ENCODE measurements at places on chromosomes 4 and X. TPM values are rescaled to one million over a fixed set of nuclear protein-coding genes. Genes with fewer than 3 reads are reported as not detected.

MFSD8 gene
- polyA plus RNA-seq: 9.6 TPM

CT47B1 gene
- not detected for polyA plus RNA-seq

FOXR2 gene
- polyA plus RNA-seq: not detected

CXorf65 gene
- polyA plus RNA-seq: not detected

TCEAL5 gene
- not detected for polyA plus RNA-seq

NAA11 gene
- polyA plus RNA-seq: not detected

SASH3 gene
- polyA plus RNA-seq: not detected

TEX11 gene
- not detected for polyA plus RNA-seq

NCBP2L gene
- polyA plus RNA-seq: not detected

RBBP7 gene
- 222 TPM for polyA plus RNA-seq

TMPRSS11B gene
- polyA plus RNA-seq: not detected

LAS1L gene
- polyA plus RNA-seq: 70.9 TPM

REPS2 gene
- 0.26 TPM for polyA plus RNA-seq

SFRP2 gene
- not detected for polyA plus RNA-seq

MAGEE2 gene
- not detected for polyA plus RNA-seq

CFAP47 gene
- polyA plus RNA-seq: 0.03 TPM

SLC49A3 gene
- polyA plus RNA-seq: 0.12 TPM

SPANXN4 gene
- not detected for polyA plus RNA-seq

IL2RG gene
- polyA plus RNA-seq: 0.12 TPM

DGAT2L6 gene
- not detected for polyA plus RNA-seq

TRIM60 gene
- not detected for polyA plus RNA-seq

GAGE13 gene
- not detected for polyA plus RNA-seq

PNCK gene
- polyA plus RNA-seq: 0.25 TPM

PCSK1N gene
- polyA plus RNA-seq: 22.9 TPM

CCDC110 gene
- polyA plus RNA-seq: not detected

CLCN5 gene
- polyA plus RNA-seq: 2.2 TPM

TMEM31 gene
- not detected for polyA plus RNA-seq

INPP4B gene
- 6.3 TPM for polyA plus RNA-seq

HERC5 gene
- 4.3 TPM for polyA plus RNA-seq

KDR gene
- not detected for polyA plus RNA-seq

MAGEA4 gene
- not detected for polyA plus RNA-seq

FMR1NB gene
- polyA plus RNA-seq: not detected

MCTS1 gene
- 92.5 TPM for polyA plus RNA-seq

VSIG4 gene
- not detected for polyA plus RNA-seq

DDX53 gene
- polyA plus RNA-seq: not detected

RAB39B gene
- 0.59 TPM for polyA plus RNA-seq

CORIN gene
- polyA plus RNA-seq: not detected

GLRA2 gene
- polyA plus RNA-seq: not detected

RNF175 gene
- polyA plus RNA-seq: not detected

BEX5 gene
- polyA plus RNA-seq: not detected

CMC4 gene
- 15.1 TPM for polyA plus RNA-seq

DCHS2 gene
- polyA plus RNA-seq: not detected

ADH6 gene
- polyA plus RNA-seq: 0.16 TPM

YTHDC1 gene
- 49.3 TPM for polyA plus RNA-seq

HTATSF1 gene
- polyA plus RNA-seq: 82.3 TPM

MAGEA9B gene
- not detected for polyA plus RNA-seq

RAB40A gene
- polyA plus RNA-seq: 0.08 TPM

SPANXB1 gene
- polyA plus RNA-seq: 3.6 TPM

MAOA gene
- polyA plus RNA-seq: 0.34 TPM

STPG2 gene
- not detected for polyA plus RNA-seq

All from A549 (cell line).